Hypothalamus (tissue), 51 donors: ENCODE measurements at places on chromosomes 3 and 15.

DNA sequence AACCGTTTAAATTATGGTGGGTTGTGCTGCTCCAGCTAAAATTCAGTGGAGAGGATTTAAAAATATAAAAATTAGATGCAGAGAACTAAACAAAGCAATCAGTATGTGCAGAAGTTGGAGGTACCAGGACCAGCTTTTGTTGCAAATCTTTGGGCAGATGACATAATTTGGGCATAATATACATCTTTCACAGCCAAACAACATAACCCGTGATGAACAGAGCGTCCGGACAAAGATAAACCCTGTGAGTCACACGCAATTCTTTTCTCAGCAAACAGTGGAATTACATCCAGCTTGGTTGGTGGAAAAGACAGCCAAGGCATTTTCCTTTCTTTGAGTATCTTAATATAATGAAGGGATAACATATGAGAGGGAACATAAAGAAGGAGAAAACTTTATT, 419.4 kb upstream of the ADAMTS9 start:
- DNase-seq = no peak

DNA sequence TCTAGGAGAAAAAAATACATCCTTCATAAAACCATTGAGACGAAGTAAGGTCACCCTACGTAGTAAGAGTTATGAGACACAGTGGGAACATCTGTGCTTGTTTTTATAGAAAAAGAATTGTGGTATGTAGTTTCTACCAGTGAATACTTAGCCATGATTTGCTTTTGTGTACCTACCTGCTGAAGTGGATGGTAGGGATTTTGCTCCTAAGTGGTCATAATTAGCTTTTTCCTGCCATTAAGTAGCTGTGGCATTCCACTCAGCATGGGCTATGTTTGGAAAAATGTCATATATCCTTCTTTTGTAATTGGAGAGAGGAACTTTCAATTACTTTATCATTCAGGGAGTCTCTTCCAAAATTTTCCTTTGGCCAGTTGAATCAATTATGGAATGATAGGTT, 63.7 kb downstream of the CHD2 start:
- no peak for DNase-seq

DNA sequence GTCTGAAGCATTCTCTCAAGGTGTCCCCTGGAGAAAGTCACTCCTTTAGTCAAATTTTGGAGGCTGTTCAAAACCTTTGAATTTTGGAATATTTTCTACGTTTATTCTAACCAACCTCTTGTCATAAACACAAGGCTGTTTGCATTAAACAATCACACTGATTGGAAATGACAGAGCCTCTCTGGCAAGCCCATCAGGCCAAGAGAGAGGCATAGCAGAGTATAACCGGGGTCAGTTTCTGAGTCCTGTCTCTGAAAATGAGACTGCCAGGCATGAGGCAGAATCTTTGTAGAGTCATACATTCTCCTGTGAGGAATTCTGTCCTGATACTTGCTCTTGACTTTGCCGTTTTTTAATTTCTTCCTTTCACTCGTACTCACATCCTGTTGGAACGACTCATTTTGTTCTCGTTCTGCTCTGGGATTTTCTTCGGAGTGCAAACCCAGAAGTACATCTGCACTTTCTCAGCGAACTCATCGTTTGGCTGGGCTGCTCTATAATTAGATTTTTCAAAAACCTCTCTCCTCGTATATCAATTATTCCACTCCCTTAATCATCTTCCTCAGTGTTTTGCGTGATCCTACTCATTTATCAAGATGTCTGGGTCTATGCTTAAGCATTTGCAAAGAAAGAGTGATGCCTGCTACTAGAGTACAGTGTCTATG, 114.2 kb downstream of the AGBL1 start:
- no peak for DNase-seq

GRCh38 chr3:127738192-127738840, 65.6 kb downstream of the ABTB1 start:
- no peak for DNase-seq

DNA sequence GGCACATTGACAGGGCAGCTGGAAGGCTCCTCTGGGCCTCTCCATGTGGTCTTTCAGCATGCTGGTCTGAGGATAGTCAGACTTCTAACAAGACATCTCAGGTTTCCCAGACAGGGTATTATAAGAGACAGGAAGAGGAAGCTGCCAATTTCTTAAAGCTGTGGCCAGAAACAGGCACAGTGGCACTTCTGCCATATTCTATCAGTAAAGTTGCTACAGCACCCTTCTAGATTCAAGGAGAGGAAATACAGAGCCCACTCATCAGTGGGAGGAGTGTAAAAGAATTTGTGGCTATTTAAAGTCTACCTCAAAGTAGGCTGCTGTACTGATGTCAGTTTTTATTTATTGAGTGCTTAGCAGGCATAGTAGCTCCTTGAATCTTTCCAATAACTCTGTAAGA, 55.5 kb downstream of the BTD start:
- DNase-seq = no peak

- peak; percentile 6 for DNase-seq
Observed at GRCh38 chr15:76576523-76577279, 240.1 kb downstream of the ISL2 start.

- no peak for DNase-seq
Observed at GRCh38 chr15:94416820-94417219, 185.5 kb downstream of the MCTP2 start.

DNA sequence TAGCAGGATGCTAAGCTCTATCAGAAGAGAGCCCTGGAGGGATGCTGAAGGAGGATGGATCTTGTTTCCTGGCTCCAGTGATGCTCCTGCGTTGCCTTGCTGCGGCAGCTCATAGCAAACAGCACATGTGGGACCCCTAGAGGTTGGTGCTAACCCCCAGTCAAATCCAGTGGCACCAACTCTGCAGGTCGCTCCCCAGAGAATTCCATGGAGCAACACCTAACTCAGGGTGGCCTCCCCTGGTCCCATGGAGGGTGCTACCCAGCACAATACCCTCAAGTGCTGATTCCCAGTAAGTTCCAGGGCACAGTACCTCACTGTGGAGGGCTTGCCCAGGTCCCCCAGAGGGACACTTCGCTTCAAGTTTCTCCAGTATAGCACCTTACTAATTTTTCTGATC, 231.2 kb downstream of the NEK10 start:
- no peak for DNase-seq

DNA sequence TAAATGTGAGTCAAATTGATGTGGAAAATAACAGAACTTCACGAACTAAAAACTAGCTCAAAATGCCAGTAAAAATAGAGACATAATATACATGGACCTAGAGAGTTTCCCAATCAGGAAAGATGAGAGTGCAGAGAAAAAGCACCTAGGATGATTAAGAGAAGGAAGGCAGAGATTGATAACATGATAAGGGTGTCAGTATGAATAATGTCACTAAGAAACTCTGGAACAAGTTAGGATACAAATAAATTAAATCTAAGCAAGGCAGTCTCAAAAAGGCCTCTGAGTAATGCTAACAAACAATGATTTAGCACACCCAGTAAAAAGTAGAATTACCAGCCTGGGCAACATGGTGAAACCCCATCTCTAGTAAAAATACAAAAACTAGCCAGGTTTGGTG, 304.7 kb upstream of the DPPA4 start:
- no peak for DNase-seq

DNA sequence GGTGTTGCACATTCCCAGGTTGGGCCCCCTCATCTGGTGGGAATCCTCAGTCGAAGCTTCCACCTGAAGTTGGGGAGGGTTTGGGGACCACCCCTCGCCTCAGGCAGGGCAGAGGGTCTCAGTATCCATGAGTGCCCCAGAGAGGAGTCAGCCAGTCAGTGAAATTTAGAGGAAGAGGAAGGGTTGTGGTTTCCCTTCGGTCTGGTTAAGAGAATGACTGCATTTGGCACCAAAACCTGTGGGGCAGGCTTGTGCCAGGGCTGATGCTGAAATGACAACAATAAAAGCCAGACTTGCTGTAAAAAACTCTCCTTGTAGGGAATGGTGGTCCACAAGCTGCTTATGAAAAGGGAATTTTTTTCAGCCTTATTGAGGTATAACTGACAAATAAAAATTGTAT, 22.6 kb downstream of the LMCD1 start:
- no peak for DNase-seq

- no peak for DNase-seq
Observed at GRCh38 chr15:62165793-62166375, 799 bp upstream of the C2CD4B start.

GRCh38 chr15:23690450-23690852, 3.3 kb upstream of the NDN start:
- DNase-seq = peak; percentile 38

DNA sequence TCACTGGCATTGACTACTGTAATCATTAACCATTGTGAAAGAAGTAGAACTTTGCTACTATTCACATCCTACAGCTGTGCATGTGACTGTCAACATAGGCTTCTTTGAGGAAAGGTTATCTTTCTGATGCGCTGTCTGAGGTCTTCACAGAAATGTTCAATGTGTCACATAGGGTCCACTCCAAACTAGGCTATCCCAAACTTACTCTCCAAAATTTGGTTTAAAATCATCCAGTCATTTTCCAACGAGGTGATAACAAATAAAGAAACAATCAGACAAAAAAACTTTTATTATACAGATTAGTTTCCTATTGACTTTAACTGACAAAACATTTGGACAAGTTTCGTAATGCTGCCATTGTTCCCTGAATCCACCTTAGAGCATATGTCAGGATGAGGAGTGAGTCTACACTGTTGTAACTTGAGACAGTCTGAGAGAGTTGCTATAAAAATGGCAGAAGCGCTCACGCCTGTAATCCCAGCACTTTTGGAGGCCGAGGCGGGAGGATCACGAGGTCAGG, 511.6 kb downstream of the PLOD2 start:
- DNase-seq = no peak

GRCh38 chr3:38086496-38086895, 47.5 kb downstream of the DLEC1 start:
- DNase-seq = no peak

DNA sequence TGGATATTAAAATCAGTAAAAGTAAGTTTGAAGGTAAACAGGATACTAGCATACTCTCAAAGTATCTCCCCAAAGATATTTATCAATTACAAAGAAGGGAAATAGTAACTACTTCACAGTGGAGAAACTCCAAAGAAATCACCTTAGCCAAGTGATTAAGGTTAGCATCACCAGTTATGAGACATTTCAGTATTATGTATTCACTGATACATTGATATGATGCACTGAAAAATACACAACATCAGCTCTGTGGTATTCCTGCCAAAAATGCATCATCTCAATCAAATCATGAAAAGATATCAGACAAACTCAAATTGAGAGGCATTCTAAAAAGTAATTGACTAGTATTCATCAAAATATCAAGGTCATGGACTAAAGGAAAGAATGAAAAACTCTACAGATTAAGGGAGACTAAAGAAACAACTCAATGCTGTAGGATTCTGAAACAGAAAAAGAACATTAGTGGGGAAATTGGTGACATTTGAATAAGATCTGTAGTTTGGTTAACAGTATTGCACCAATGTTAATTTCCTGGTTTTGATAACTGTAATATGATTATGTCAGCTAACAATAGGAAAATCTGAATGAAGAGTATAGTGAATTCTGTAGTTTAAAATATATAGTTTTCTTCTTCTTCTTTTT, 215.4 kb downstream of the UACA start:
- DNase-seq = no peak

- no peak for DNase-seq
Observed at GRCh38 chr3:71724584-71725270, 475 bp downstream of the EIF4E3 start.

- DNase-seq = no peak
Observed at GRCh38 chr3:194072097-194072428, 63.9 kb upstream of the HES1 start.

DNA sequence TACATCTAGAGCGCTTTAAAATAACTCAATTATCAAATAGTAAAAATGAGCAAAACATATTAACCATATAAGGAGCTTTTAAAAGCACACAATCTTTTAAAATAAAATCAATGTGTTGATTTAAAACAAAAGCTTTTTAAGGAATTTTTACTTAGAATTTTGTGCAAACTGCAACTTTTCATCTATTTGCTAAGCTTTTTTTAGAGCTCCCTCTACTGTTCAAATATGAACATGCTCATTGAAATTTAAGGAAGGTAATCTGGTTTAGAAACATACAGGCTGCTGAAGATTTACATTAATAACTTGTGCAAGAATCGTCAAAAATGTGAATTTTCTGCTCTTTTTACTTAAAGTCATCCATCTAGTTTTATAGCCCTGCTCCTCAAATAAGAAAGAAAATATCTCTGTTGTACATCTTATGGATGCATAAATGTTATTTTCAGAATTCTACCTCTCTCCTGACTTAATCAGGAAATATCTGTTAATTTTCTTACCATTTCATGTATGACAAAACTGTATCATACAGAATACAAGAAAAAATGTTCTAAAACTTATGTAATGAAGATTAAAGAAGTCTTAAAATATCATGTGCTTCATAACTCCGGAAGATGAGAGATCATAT, 469.4 kb upstream of the ROBO2 start:
- DNase-seq = no peak

DNA sequence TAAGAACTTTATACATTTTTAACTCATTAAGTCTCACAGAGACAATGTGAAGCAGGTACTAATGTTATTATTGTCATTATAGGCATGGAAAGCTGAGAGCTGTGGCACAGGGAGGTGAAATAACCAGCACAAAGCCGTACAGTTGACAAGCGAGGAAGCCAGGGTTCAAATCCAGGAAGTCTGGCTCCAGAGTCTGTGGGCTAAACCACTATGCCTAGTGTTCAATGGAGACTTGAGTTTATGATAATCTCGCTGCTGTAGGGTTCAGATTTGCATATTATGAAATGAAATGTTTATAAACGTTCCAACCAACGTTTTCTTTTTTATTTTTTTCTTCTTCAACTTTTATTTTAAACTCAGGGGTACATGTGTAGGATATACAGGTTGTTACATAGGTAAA, 60.0 kb downstream of the CHST2 start:
- DNase-seq = no peak

GRCh38 chr3:128103136-128103676, 20.4 kb downstream of the RUVBL1 start:
- DNase-seq = no peak

GRCh38 chr3:65409176-65409569, 629.5 kb downstream of the MAGI1 start:
- no peak for DNase-seq

- no peak for DNase-seq
Observed at GRCh38 chr3:171566803-171567422, 106.7 kb upstream of the TNIK start.
